Thoracic aorta (tissue), 2 donors: ENCODE measurements at places on chromosomes 6 and 20. TPM values are rescaled to one million over a fixed set of nuclear protein-coding genes. Genes with fewer than 3 reads are reported as not detected.

GRCh38 chr6:44225579-44226325 lies 2.4 kb downstream of the SLC29A1 start:
- no peak for DNase-seq

GRCh38 chr20:1941226-1941625 lies 46.0 kb downstream of the SIRPA start:
- no peak for DNase-seq

DNA sequence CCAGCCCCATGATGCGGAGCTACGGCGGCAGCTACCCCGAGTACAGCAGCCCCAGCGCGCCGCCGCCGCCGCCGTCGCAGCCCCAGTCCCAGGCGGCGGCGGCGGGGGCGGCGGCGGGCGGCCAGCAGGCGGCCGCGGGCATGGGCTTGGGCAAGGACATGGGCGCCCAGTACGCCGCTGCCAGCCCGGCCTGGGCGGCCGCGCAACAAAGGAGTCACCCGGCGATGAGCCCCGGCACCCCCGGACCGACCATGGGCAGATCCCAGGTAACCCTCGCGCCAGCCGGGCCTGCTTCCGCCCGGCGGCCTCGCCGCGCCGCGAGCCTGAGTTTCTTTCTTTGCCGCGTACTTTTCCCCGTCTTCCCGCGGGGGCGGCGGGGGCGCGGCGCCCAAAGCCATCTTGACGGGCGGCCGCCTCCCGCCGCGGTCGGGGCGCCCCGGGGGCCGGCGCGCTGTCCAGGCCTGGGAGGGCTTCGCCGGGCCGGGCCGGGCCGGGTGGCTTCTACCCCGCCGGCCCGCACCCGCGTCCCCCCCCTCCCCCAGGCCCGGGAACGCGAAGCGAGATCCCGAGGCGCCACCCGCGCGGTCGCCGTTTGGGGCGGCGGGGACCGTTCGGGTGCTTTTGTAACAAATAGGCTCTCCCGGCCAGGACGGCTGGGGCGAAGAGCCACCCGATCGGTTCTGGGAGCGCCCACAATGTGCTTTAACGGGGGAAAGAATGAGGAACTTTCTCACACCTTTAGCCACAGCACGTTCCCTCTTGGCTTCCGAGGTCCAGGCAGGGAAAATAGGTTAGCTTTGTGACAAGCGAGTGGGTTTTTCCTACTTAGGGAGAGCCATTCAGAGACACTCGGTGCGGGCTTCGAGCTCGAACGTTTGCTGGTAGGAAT lies 2.3 kb downstream of the ARID1B start:
- no peak for DNase-seq

DNA sequence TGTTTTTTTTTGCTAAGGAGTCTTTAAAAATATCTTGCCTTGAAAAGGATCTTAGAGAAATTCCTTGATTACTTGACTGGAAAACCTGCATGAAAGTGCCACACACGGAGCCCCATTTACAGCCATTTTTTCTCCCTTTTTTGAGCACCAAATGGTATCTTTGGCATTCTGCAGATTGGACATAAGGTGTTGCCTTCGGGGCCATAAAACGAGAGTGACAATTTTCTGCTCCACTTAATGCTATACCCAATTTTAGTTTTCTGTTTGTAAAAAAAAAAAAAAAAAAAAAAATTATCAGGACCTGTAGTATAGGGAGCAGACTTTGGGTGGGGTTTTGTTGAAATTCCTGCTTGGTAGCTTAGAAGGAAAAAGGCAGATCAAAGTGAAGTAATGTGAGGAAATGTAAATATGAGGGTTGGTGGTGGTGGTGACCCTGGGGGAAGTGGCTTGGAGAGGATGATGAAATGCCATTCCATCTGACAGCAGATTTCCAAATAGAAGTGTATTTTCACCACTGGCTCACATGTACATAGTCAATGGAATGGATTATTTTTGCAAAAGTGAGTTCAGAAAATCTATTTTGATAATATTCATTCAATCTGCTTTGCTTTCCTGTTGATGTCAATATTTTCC lies 212.1 kb upstream of the SOX4 start:
- no peak for DNase-seq

DNA sequence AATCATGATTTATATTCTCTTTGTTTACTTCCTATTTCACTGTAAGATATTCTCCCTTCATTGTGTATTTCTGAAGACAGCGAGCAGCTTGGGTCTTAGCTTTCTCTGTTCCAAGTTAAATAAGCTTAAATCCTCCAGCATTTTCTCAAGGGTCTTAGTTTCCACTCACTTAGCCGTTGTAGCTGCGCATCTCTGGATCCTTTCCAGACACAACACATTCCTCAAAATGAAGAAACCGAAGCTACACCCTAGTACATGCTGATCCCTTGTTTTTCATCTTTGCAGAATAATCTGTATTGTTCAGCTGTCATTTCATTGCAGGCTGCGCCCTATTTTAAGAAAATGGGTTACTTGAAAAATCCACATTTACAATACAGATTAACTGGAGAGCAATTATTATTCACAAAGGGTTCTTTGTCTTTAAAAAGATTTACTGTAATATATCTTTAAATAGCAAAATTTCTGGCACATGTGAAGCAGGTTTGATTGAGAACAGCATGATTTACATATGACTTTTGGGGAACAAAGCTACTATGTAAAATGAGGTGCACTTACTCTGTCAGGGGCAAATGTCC lies 375.8 kb downstream of the QKI start:
- DNase-seq = no peak

- no peak for DNase-seq
Measured at GRCh38 chr20:57061051-57061900, 205.2 kb downstream of the BMP7 start.

Gene ZNF311
- 0.35 TPM for total RNA-seq
